ENCODE measurements at places on chromosomes 3 and 15.

- no peak for DNase-seq
Measured at GRCh38 chr3:143366672-143367071, 247.1 kb downstream of the CHST2 start.

DNA sequence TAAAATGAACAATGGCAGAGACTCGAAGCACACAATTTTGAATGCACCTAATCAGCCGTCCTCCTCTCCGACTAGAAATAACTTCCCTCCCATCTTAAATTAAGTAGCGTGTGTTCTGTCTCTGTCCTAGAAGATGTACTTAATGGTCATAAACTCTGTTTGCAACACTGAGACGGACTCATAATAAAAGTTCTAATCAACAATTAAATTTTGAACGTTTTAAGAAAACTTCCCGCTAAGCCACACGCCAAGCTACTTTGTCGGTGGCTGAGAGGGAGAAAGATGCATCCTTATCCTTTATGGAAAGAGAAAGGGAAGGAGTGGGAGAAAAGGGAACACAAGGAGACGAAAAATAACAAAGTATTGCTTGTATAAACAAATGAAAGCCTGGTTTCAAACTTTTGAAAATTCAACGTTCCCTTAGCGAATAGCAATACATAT, 989 bp downstream of the GNB4 start:
- DNase-seq = no peak

GRCh38 chr3:57017459-57017845, 43.0 kb upstream of the SPATA12 start:
- no peak for DNase-seq

DNA sequence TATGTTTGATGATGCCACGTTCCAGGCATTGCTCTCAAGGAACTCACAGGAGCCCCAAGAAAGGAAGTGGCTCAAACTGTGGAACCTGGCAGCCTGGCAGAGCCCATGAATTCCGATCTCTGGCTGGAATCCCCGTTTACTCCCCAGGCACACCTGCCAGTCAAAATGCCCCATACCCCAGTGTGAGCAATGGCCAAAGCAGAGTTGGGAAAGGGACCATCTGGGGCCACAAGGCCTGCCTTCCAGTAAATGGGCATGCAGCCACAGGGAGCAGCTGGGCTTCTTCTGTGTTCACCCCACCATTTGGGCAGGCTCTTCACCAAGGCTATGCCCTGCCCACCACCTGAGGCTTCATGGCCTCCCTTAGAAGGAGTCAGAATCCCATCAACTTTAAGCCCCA, 257.0 kb upstream of the GOLGA6L4 start:
- no peak for DNase-seq

- DNase-seq = no peak
Measured at GRCh38 chr3:113255100-113255853, 43.9 kb downstream of the BOC start.
